ENCODE measurements at places on chromosomes 1 and 21. TPM values are rescaled to one million over a fixed set of nuclear protein-coding genes. Genes with fewer than 3 reads are reported as not detected.

Gene HTR6
- polyA plus RNA-seq: 1.4 TPM

DNA sequence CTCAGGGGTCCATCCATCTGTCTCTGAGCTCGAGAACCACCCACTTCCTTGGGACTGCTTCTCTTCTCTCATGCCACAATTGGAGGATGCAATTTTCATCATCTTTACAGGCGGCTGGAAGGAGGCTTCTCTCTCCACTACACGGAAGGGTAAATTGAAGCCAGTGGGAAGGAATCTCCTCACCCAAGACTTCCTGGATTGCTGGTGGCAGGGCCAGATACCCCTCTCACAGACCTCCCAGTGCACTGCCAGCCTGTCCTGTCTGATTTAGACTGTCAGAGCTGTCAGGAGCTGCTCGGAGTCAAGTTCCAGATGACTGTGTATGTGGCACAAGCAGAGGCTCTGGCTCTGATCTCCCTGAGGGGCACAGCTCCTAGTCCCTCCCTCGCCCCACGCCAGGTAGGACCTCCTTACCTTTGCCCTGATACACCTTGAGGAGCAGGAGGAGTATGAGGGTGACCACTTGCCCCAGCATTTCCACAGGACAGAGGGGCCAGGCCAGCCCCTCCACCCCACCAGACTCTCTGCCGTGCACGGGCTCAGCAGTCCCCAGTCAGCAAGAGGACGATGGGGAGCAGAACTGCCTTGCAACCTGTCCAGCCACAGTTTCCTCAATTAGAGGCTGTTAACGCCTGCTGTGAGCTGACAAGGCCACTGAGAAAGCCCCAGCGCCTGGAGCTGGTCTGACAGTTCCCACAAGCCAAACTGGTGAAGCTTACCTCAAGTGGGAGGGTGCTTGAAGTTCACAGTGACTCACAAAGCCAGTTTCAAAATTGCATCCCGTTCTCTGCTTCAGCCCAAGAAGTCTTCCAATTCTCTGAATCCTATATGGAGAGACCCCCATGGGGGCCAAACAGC, at the start of gene CD244:
Gene CD244, minus strand, starts transcription at position 685 of the 858 bp plus-strand sequence. Its CDS starts 210 bp downstream, at position 475.
- no peak for DNase-seq

DNA sequence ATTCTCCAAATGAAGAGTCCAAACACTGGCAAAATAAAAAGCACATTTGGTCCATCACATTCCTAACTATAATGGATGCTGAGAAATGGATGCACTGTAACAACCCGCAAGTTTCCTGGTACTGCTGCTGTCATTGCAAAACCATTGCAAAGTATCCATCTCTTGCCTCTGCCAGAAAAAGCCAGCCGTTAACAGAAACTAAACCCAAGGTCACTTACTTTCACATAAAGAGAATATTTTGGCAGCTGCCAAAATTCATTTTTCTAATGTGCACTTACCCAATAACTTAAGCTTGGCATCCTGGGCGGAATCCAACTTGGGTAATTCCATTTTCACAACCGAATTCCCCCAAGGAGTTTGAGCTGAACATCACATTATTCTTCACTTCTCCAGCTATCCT, 77.0 kb upstream of the LRRC8D start:
- no peak for DNase-seq

DNA sequence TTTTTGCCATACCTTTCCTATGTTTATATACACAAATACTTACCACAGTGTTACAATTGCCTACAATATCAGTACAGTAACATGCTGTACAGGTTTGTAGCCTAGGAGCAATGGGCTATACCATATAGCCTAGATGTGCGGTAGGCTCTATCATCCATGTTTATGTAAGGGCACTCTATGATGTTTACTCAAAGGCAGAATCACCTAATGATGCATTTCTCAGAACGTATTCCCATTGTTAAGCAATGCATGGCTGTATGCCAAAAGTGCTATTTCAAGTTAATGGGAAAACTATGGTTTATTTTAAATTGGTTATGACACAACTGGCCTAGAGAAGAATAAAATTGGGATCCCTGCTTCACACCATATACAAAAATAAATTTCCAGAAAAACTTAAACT, 36.9 kb upstream of the DISP1 start:
- DNase-seq: no peak

- no peak for DNase-seq
These were observed 5.4 kb upstream of the TDRD5 start for GRCh38 chr1:179586107-179586823.

GRCh38 chr1:204514828-204515227, 1.4 kb upstream of the MDM4 start:
- no peak for DNase-seq
